Prostate gland (tissue), 2 donors: ENCODE measurements at places on chromosomes 3 and 15.

DNA sequence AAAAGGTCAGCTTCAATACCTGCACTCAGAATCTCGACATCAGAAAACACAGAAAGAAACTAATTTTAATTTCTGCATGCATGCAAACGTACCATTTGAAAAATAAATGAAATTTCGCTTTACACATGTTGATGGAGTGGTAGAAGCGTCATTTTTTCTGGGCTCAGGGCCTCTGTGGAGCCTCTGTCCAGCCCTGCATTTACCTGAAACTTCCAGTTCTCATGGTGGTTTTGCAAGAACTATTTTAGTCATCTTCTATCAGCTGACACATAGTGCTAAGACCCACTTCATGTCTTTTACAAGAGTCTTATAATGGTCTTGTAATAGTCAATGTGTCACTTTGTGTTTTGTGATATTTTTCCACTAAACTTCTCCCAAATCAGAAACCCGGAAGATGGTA is 5.3 kb downstream of the KY start:
- no peak for DNase-seq

DNA sequence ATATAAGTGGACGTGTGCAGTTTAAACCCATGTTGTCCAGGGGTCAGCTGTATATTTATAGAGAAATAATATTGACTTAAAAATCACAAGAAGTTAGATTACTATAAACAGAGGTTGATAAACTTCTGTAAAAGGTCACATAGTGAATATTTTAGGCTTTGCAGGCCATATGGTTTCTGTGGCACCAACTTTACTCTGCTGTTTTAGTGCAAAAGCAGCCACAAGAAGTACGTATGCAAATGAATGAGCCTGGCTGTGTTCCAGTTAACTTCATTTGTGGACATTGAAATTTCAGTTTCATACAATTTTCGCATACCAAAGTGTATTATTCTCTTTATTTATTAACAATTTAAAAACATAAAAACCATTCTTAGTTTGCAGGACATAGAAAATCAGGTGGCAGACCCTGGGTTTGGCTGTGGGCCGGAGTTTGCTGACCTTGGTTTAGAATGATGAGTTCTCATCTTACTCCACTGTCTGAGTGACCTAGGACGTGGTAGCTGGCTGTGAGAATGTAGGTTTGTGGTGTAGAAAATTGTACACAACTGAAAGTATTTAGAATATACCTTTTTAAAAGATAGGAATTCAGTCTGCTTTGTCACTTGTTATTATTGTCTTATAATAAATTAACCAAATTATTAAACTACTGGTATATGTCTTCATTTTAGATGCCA is 16.3 kb downstream of the FAN1 start:
- DNase-seq = no peak

DNA sequence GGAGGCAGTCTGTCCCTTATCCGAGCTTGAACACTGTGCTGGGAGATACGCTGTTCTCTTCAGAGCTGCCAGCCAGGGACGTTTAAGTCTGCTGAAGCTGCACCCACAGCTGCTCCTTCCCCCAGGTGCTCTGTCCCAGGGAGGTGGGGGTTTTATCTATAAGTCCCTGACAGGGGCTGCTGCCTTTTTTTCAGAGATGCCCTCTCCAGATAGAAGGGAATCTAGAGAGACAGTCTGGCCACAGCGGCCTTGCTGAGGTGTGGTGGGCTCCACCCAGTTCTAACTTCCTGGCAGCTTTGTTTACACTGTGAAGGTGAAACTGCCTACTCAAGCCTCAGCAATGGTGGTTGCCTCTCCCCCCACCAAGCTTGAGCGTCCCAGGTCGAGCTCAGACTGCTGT is 319.9 kb upstream of the GRM7 start:
- DNase-seq = no peak

- DNase-seq = no peak
These were observed 177.7 kb downstream of the ZNF385D start for GRCh38 chr3:21573291-21573690.

DNA sequence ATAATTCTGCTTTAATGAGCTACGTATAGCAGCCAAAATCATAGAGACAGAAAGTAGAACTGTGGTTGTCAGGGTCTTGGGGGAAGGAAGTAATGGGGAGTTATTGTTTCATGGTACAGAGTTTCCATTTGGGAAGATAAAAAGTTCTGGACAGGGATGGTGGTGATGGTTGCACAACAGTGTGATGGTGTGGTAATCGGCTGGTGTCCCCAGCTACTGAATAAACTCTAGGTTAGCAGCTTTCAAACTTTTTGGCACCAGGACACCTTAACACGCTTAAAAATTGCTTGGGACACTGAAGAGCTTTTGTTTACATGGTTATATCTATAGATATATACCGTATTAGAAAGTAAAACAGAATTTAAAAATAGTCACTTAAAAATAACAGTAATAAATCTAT is 166.0 kb downstream of the NEK11 start:
- DNase-seq = no peak

GRCh38 chr15:42593143-42593542 is 17.7 kb downstream of the STARD9 start:
- DNase-seq = no peak

GRCh38 chr3:184145111-184145524 is 10.0 kb downstream of the EIF2B5 start:
- peak; percentile 56 for DNase-seq

DNA sequence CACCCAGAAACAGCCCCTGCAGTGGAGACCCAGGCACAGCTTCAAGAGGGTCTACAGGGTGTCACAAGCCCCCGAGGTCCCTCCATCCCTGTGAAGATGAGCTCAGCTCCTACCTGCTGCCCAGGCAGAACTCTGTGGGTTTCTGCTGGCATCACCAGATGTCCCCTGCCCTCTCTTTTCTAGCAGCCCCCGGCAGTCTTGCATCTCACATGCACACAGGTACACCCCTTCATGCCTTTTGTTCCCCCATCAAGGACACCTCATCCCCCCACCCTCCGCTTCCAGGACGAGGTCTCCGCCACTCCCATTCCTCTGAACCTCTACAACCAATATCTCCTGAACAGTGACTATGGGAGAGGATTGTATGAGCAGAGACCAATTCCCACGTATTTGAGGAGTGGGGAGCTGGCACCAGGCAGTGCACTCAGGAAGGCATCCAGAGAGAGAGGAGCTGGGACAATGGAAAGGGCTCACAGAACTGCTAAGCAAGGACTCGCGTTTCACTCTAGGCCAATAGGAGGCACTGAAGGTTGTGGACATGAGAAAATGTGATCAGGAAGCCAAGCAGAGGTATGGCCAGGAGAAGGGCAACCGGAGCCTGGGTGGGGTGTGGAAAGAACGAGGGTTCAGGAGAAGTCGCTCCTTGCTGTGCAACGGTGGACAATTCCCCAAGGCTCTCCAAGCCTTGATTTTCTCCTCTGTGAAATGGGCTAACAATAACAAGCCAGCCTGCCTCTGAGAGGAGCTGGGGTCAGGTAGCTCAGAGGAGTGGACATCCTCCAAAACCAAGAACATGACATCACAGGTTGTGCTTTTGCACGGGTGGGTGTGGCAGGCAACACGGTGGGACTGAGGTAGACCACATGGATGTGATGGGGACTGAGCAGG is 115.2 kb downstream of the CHSY1 start:
- DNase-seq = no peak

DNA sequence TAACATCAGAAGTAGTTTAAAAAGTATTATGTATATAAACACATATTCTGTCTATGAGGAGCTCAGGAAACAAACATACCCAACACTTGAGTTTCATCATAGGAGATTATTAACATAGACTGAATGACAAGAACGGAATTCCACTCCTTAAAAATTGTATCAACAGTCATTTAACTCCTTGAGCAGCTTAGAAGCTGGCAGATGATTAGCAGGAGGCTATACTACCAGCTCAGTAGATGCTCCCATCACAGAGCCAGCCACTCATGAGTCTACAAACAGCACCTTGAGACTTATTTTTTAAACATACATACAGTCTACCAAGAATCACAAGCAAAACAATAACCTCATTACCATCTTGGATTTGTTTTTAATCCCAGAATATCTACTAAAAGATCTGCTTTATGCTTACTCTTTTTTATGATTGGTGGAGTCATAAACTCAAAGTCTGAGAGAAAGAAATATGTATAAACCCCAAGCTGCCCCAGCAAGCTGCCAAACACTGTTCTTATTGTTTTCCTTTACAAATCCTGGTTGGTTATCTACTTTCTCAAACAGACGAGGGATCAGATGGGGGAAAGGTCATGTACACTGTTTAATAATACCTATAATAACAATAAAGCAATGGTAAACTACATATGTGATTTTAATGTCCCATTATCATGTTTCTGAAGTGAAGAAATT is 59.5 kb downstream of the CBLB start:
- no peak for DNase-seq

- DNase-seq = no peak
These were observed 1026.8 kb upstream of the NR2F2 start for GRCh38 chr15:95303713-95304112.

DNA sequence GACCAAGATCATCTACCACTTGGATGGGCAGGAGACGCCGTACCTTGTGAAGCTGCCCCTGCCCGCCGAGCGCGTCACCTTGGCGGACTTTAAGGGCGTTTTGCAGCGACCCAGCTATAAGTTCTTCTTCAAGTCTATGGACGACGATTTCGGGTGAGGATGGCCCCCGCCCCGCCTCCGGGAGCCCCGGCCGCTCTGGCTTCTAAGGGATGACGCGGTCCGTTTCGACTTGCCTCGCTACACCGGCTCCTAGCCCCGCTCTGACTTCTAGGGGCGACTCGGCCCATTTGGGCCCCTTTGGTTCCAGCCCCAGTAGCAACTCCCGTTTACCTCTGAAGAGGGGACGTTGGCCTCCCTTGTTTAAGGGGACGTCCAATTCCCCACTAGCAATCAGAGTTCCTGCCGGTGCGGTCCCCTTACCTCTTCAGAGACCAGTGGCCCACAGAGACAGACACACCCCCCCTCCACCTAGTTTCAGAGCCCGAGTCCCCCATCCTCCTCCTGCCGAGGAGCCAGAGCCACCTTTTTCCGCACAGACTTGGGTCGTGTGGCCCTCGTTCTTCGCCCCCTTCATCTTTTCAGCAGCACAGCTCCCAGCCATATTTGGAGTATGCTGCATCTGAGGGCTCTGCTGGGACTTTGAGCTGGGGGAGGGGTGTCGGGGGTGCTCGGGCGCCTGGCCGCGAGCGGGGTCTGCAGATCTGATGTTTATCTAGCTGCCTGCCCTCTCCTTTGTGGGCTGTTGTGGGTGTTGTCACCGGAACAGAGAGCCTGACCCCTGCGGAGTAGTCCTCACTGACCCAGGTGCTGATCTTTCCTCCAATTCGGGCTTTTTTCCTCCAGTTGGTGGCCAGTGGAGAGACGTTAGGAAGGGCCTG is 706 bp downstream of the DVL3 start:
- DNase-seq = peak; percentile 24

GRCh38 chr15:49421991-49422390 is 1.1 kb upstream of the FGF7 start:
- DNase-seq = no peak

DNA sequence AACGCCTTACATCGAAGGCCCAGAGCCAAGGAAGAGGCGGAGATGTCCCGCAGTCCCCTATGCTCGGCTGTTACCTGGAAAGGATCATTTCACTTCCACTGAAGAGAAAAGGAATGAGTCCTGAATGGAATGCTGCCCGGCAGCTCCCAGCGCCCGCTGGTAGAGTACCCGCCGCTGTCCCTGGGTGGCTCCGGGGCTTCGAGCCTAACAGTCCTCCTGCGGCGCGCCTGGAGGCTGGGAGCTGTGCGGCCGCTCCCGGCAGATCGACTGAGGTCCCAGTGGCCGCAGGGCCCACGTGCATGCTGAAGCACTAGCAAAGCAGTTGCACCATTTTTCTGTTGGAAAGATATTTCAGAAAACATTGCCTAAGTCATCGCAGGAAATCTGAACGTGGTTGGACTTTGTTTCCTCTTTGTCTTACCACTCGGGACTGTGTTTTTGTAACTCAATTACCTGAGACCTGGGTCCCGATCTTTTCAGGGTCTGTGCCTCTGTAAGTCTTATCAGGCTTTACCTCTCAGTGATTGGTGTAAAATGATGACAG is 984 bp downstream of the RNU6-1 start:
- peak; percentile 58 for DNase-seq

GRCh38 chr3:184230603-184231528 is 1.5 kb downstream of the VWA5B2 start:
- peak; percentile 47 for DNase-seq

- DNase-seq = no peak
These were observed 204.4 kb upstream of the THBS1 start for GRCh38 chr15:39376371-39376909.

DNA sequence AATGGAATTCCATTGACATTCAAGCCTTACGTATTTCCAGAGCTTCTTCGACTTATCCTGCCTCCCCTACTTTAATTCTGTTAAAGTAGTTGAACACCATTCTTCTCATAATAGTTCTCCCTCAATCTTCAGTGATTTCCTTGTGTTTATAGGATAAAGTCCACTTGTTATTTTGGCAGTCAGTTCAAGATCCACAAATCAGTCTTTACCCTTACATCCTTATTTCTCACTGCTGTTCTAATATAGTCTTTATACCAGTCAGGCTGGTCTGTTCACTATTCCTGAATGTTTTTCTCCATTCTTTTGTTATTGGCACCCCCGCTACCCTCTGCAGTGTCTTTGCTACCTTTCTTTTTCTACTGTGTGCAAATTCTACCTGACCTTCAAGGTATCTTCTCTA is 29.7 kb downstream of the ATP6V1A start:
- no peak for DNase-seq

- DNase-seq = no peak
These were observed 93.7 kb downstream of the CACNA1D start for GRCh38 chr3:53588122-53588521.

DNA sequence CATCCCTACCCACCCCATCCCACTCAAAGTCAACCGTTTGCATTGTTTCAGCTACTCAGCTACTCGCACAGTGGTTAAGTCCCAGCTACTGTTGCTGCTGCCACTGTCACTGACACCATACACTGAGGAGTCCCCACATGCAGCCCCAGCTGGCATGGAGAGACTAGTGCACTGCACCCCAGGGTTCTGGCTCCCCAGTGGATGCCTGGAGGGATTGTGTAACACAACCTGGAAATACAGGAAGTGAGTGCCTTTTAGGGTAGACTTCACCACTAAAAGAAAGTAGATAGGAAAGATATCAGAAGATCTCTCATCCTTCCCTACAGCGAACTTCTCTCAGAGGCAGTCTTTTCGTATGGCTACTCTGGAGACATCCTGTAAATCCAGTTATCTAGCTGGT is 169.2 kb upstream of the STRIT1 start:
- DNase-seq = no peak

DNA sequence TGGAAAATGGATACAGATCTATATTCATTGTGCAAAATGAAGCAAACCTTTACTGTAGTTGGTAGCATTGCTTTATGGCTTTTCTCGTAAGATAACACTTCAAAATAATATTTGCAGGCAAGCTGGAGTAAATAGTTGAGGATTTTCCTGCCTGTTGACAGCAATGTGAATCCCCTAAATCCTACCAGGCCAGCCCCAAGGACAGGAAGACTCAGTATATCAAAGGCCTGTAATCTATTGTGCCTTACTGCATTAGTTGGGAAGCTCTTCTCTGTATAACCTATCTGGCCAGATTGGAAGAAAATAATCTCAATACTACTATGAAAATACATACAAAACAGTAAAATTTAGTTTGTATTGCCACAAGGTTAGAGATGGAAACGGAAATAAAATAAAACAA is 4.6 kb upstream of the GMNC start:
- DNase-seq = no peak

GRCh38 chr3:37862219-37862902 is 681 bp downstream of the CTDSPL start:
- DNase-seq = no peak
